ENCODE measurements at places on chromosomes 16 and 17. TPM values are rescaled to one million over a fixed set of nuclear protein-coding genes. Genes with fewer than 3 reads are reported as not detected.

Gene HOXB8
- not detected for total RNA-seq

Gene SMIM36
- not detected for total RNA-seq

Gene OTOP3
- not detected for total RNA-seq

Gene PPY
- total RNA-seq: not detected

Gene KRT13
- not detected for total RNA-seq
